ENCODE measurements at places on chromosomes 2 and 18.

DNA sequence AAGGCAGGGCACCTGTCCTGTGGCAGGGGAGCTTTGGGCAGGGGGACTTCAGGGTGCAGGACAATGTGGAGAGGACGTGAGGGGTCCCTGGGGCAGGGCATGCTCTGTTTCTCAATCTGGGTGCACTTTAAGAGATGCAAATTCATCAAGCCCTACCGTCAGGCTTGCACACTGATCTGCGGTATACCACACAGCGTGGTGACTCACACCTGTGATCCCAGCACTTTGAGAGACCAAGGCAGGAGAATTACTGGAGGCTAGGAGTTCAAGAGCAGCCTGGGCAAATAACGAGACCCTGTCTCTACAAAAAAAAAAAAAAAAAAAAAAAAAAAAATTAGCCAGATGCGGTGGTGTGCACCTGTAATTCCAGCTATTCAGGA lies 10.2 kb upstream of the GPC1 start:
- DNase-seq = no peak

- DNase-seq = no peak
Measured at GRCh38 chr18:78777992-78778391, 201.6 kb upstream of the SALL3 start.

GRCh38 chr2:61117534-61117933 lies 44.5 kb upstream of the C2orf74 start:
- no peak for DNase-seq

DNA sequence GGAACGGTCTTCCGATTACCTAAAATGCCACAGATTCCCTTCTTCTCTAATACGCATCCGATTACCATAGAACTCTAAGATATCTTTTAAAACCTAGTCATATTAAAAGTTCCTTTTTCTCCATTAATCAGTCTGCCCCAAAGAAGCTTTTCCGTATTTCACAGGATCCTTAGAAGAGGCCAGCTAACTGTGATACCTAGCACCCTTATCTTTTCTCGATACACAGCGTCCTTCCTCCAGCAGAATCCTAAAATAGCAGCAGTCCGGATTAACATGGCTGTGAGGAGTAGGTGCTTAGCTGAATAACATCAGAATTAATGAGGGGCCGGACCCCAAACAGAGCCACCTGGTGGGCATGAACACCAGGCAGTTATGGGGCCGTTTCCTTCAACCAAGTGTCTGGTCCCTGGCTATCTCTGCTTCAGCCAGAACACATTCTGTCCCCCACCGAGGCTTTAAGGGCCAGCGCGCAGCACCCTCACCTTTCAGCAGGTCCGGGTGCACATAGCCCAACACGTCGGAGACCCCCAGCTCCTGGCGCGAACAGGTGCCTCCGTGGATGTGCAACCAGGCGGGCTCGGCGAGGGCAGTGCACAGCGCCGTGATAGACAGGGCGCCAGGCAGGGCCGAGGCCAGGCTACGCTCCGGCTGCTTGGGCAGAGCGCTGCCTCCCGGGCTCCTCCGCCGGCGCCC lies 995 bp downstream of the TMEM127 start:
- no peak for DNase-seq

DNA sequence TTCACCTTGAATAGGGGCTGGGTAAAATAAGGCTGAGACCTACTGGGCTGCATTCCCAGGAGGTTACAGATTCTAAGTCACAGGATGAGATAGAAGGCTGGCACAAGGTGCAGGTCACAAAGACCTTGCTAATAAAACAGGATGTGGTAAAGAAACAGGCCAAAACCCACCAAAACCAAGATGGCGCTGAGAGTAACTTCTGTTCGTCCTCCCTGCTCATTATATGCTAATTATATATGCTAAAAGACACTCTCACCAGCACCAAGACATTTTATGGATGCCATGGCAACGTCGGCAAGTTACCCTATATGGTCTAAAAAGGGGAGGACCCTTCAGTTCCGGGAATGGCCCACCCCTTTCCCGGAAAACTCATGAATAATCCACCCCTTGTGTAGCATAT lies 711.5 kb upstream of the KLHL29 start:
- DNase-seq = no peak

DNA sequence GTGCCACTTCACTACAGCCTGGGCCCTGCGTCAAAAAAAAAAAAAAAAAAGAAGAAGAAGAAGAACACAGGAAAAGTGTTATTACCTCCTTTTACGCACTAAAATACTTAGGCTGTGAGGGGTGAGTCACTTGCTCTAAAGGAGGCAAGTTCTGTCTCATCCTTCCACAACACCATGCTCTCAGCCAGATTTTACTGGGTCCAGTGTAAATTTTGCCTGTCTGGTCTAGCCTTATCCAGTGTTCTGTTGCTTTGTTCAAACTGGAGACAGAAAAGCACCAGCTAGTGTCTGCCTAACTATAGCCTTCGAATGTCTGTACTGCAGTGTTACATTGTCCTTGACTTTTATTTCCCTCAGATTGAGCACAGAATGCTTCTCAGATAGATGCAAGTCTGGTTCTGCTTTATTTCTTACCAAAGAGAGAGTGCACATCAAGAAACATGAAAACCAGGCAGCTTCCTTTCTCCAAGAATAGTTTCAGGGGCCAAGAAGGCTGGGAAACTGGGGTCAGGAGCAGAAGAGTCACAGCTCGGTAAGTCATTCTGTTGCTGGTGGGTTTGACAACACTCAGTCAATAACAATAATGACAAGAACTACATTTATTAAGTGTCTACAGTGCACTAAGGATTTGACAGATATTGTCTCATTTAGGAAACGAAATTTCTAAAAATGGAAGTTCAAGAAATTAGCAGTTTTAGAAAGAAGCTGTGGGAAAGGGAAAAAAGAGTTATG lies 3.1 kb upstream of the MSGN1 start:
- DNase-seq = peak; percentile 80

GRCh38 chr2:54956111-54956627 lies 94.1 kb downstream of the RTN4 start:
- no peak for DNase-seq

GRCh38 chr2:36277146-36277808 lies 78.3 kb upstream of the CRIM1 start:
- DNase-seq = peak; percentile 68

GRCh38 chr2:72719416-72719815 lies 106.4 kb downstream of the EXOC6B start:
- DNase-seq = peak; percentile 5

GRCh38 chr2:20506201-20506685 lies 59.4 kb downstream of the RHOB start:
- DNase-seq = peak; percentile 45

- DNase-seq = no peak
Measured at GRCh38 chr2:1070601-1071000, 120.0 kb downstream of the SNTG2 start.

- no peak for DNase-seq
Measured at GRCh38 chr2:28667261-28667660, 84.4 kb upstream of the PPP1CB start.

DNA sequence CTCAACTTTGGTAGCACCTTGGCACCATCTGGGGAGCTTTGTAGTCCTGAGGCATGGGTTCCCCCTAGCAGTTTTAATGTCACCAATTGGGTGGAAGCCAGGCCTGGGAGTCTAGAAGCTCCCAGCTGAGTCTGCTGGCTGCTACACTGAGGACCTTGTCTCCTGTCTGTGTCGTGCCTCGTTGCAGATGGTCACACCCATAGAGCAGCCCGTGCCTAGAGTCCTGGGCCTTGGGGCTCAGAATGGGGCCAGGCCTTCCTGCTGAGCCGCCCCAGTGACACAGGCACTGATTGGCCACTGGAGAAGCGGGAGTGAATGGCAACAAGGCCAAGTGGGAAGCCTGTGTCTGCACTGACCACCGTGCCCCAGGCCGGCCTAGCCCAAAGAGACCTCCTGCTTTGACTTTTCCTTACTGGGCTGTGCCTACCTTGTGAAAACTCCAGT lies 113.2 kb downstream of the SH3RF3 start:
- peak; percentile 61 for DNase-seq

GRCh38 chr18:7414459-7414858 lies 152.7 kb upstream of the PTPRM start:
- peak; percentile 88 for DNase-seq

DNA sequence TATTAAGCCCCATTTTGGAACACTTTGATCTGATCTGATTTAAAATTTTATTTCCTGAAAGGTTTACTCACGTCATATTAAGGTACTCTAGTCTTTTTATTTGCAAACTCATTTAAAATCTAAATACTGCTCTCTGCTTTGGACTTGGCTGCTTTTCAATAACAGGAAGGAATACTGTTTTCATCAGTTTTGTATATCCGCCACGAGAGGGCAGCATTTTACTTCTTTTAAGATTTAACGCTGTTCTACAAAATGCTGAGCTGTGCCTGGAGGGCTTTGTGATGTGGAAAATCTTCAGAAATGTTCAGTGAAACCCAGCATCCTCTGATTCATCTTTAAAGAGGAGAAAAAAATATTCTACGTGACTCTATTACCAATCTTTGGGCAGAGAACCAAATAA lies 37.5 kb upstream of the SLC38A11 start:
- peak; percentile 87 for DNase-seq

DNA sequence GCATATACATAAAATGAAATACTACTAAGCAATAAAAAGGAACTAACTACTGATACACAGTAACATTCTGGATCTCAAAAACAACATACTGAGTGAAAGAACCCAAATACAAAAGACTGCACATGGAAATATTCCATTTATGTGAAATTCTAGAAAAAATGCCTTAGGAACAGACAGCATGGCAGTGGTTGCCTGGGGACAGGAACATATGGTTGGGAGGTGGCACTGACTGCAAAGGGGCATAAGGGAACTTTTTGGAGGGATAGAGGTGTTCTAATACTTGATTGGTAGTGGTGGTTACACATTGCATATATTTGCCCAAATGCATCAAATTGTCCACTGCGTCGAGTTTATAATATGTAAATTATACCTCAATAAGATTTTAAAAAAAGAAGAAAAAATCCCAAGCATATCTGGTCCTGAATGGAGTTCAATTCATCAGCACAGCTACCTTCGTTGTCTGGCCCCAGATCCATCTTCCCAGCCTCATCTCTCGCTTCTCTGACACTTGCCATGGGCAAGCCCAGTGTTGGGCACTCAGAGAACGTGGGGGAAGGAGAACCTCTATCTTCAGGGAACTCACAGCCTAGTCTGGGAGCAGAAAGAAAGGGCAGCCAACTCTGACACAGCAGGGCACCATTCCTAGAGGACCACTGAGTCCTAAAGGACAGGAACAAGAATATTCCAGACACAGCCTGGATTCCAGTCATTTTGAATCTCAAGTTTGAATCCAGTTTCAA lies 8.6 kb upstream of the SMAD4 start:
- DNase-seq = no peak
